ENCODE measurements at places on chromosomes 6 and 20. TPM values are rescaled to one million over a fixed set of nuclear protein-coding genes. Genes with fewer than 3 reads are reported as not detected.

SAMHD1 gene
- 45.5 TPM for total RNA-seq

GRCh38 chr6:52697903-52698302 lies 27.0 kb downstream of the TMEM14A start:
- no peak for DNase-seq

GRCh38 chr6:30542404-30542725 lies 13.9 kb downstream of the GNL1 start:
- no peak for DNase-seq

FKBP5 gene
- total RNA-seq: 22.9 TPM

GRCh38 chr6:147549531-147549930 lies 41.0 kb downstream of the SAMD5 start:
- DNase-seq: no peak

RIMS1 gene
- total RNA-seq: 0.82 TPM

TAGAP gene
- total RNA-seq: not detected

DNA sequence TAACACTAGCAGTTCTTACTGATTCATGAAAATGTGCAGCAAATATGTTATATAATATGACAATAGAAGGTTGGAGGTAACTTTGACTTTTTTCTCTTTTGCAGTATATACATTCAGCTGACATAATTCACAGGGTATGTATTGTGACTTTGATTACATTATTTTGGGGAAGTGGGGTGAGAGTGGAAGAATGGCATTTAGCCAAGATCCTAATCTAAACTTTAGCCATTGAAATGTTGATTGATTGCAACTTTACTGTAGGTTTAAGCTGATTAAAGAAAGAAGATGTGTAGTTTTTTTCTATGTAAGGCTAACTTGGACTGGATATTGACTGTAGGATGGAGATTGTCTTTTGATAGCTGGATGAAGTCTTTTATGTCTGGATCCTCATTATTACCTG lies 46.0 kb downstream of the MAPK14 start:
- no peak for DNase-seq

Data from glomerular endothelial cell (primary cell).